ENCODE measurements at places on chromosomes 16 and 17. TPM values are rescaled to one million over a fixed set of nuclear protein-coding genes. Genes with fewer than 3 reads are reported as not detected.

DNA sequence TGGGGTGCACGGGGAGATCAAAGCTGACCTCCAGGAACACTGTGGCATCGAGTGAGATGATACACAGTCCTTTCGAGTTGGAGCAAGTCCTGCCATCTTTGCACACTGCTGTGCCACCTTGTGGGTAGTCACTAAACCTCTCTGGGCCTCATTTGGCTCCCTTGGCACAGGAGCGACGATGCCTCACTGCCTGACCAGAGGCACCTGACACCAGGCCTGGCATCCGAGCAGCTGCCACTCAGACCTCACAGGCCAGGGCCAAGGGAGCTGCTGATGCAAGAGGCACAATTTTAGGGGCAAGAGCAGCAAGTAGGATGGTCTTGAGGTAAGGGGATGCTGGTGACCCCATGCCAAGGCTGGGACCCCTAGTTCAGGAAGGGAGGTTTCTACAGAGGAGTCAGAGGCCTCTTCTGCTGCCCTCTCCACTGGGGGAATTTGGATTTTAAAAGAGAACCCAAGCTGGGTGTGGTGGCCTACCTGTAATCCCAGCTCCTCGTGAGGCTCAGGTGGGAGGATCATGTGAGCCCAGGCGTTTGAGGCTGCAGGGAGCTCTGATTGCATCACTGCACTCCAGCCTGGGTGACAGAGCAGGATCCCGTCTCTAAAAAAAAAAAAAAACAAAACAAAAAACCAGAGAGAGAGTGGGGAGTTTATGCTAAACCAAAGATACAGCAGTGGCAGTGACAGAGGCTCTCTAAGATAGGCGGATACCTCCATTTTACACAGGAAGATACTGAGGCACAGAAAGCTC lies 6.7 kb upstream of the ADGRG1 start:
- no peak for DNase-seq

MMP28 gene
- total RNA-seq: 1.4 TPM

CCDC43 gene
- 33.0 TPM for total RNA-seq

FOXC2 gene
- 1.2 TPM for total RNA-seq

GRCh38 chr16:17018585-17018939 lies 452.2 kb downstream of the XYLT1 start:
- no peak for DNase-seq

PRR35 gene
- not detected for total RNA-seq

GRCh38 chr17:74860872-74861661 lies 1.4 kb upstream of the GRIN2C start:
- DNase-seq: no peak

DNA sequence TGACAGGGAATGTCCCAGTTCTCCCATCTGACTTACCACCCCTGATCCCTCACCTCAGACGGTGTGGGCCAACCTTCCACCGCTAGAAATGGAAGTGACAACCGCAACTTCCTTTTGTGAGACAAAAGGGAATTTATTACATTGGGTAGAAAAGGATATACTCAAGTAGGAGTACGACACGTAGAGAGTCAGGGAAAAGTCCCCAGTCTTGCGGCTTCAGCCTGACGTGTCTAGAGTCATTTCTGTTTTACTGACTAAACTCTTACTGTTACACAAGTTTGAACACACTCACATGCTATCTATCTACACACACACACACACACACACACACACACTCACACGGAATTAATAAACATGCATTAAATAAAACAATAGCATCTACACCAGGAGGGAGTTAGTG lies 178.9 kb downstream of the COPRS start:
- no peak for DNase-seq

DNA sequence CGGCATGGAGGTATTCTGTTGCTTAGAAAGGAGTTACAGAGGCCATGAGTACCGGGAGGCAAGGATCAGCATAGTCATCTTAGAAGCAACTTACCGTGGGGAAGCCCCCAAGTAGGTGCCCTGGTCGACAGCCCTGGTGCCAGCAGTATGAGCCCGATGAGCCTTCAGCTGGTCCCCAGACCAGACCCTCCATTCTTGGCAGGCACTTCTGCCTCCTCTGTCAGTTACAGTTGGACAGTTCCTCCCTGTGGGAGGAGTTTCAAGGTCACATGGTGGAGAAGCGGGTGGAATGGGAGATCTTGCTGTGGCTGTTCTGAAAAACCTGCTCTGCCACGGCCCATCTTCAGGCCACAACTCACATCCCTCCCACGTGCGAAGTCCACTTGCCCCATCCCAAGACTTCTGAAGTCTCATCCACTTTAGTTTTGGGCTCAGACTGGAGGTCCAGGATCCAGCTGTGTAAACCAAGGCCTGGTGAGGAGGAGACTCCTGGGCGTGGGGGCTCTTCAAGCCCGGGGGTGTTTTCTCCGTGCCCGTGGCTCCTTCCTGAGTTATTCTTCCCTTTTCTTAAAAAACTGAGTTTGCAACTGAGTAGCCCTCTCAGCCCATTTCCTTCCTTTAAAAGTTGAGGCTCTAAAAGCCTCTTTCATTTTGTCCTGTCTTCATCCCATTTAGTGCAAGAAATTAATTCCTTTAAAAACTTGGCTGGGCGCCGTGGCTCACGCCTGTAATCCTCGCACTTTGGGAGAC lies 133.5 kb downstream of the SEC14L1 start:
- DNase-seq: no peak

- no peak for DNase-seq
Measured at GRCh38 chr17:55201308-55201932, 63.3 kb upstream of the HLF start.
